ENCODE measurements at places on chromosomes 3 and 15.

- DNase-seq = peak; percentile 95
Measured at GRCh38 chr3:71050538-71051258, 532.8 kb downstream of the FOXP1 start.

- DNase-seq = peak; percentile 1
Measured at GRCh38 chr15:82751308-82751707, 41.6 kb upstream of the AP3B2 start.

DNA sequence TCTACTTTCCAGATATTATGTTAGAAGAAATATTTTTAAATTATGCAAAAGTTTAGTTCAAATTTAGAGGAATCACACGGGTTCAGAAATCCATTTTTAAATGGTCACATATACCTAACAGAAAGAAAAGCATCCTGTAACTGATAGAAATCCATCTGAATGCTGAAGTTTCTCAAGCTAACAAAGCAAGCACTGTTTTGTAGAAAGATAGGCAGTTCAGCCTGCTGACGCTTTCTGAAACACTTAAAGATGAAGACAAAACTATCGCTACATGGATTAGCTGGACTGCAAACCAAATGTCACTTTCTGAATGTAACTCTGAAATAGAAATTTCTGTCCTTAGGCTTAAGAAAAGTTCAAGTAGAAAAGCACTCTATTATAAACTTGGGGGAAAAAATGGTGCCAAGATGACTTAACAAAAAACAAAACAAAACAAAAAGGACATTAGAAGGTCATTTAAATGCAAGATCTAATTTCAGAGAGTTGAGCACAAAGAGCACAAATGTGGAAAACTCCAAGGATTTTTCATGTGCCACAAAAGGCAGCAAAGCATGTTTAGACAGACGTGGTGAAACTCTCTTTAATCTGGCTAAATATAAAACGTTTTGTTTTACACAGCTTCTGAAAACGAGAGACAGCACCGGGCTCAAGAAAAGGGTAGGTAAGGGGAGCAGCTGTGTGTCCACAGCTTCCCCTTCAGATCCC is 1.2 kb downstream of the PLOD2 start:
- DNase-seq = peak; percentile 58

GRCh38 chr3:183933160-183933559 is 48.5 kb upstream of the PARL start:
- DNase-seq = no peak

DNA sequence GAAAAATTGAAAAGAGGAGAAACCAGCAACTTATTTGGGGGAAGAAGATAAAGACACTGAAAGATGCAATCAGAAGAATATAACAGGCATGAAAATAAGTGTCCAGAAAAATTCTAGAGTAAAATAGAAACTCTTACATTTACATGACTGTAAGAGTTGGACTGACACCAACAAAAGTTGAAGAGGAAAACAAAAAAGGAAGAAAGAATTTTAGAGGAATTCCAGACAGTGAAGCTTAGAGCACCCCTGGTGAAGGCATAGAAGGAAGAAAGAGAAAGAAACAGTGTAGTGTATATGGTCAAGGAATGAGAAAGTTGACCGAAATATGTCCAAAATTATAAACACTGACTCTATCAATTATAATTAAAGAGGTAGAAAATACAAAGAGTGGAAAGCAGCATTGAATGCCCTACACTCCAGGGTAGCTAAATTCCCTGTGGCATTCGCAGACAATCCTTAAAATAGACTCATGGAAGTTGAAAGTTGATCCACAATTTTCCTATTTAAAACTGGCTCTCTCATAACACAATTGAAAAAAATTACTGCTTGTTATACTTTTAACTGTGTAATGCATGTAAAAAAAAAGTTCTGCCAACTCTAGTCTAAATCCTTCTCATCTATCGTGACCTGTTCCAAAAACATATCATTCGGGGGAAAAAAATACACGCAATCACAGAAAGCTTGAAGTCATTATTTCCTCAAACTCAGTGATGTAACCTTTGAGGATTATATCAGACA is 102.6 kb upstream of the ABI3BP start:
- no peak for DNase-seq

DNA sequence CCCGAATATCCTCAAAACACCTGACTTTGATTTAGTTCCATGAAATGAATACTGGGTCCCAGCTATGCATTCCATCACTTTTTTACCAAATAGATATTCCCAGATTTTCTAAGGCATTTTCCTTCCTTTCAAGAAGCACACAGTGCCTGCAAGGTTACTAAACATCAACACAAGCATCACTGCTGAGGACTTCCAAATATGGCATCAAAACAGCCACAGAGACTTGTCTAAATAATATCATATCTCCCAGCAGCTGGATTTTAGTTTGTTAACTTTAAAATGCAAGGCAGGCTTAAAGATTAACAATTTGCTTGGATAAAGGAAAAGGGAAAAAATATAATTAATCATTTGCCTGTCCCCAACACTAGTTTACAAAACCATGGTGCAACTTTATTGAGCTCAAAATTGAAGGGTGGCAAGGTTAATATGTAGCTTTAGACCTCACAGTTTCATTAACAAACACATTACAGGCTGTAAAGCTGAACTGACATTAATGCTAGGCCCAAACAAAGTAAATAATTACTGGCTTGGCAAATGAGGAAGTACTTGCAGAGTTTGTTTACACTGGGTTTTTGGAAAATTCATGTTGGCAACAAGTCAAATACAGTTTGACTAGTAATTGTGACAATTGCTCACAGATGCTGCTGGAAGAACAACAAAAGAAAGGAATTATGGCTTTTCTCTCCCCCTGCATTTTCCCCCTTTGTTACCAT is 401.7 kb upstream of the CDIN1 start:
- DNase-seq = peak; percentile 38

GRCh38 chr3:14472471-14473351 is 67.4 kb downstream of the GRIP2 start:
- DNase-seq = no peak

- DNase-seq = peak; percentile 22
Measured at GRCh38 chr3:152834776-152835600, at the start of gene P2RY1. Gene P2RY1 (plus strand): TSS chr3:152835131. CDS start chr3:152835783, 652 bp downstream.

GRCh38 chr3:105444725-105445124 is 78.0 kb downstream of the ALCAM start:
- no peak for DNase-seq

- DNase-seq = no peak
Measured at GRCh38 chr3:175200391-175201095, 341.4 kb downstream of the NAALADL2 start.

GRCh38 chr15:73784291-73784690 is 31.1 kb upstream of the INSYN1 start:
- DNase-seq = no peak

DNA sequence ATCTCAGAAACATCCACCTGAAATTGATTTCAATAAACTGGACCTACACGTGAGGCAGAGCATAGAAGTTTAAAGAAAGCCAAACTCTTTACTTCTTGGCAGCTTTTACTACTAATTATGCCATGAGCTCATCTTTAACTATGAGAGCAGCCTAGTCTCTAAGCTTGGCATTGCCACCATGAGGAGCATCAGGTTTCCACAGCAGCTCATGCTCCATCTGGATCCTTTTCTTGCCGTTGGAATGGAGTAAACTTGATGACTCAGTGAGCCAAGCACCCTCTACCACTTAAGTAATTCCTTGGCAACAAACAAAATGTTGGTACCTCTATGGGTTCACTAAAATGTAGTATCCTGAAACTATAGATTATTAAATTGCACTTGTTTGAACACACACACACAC is 583.2 kb downstream of the EPHA3 start:
- no peak for DNase-seq

DNA sequence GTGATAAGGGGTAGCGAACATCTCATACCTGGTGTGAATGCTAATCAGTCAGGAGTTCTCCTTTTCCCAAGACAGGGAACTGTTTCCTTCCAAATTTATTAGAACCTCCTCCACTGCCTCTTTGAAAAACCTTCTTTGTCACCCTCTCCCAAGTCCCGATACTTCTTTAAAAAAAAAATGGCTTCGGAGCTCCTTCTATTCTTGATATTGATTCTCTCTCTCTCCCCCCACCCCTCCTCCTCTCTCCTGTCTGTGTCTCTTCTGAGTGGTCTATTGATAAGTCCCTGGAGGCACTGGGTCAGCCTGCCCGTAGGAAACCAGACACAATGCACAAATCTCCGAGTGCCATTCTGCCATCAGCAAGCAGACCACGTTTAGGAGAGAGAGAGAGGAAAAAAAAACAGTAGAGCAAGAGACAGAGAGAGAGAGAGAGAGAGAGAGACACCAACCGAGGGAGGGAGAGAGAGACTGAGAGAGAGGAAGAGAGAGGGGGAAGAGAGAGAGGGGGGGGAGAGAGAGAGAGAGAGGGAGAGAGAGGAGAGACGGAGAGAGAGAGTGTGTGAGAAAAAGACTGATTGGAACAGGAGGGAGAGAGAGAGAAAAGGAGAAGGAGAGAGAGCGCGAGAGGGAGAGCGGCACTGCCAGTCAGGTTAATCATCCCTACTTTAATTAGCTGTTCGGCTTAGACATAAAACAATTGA is 160.9 kb downstream of the TIGIT start:
- peak; percentile 89 for DNase-seq

DNA sequence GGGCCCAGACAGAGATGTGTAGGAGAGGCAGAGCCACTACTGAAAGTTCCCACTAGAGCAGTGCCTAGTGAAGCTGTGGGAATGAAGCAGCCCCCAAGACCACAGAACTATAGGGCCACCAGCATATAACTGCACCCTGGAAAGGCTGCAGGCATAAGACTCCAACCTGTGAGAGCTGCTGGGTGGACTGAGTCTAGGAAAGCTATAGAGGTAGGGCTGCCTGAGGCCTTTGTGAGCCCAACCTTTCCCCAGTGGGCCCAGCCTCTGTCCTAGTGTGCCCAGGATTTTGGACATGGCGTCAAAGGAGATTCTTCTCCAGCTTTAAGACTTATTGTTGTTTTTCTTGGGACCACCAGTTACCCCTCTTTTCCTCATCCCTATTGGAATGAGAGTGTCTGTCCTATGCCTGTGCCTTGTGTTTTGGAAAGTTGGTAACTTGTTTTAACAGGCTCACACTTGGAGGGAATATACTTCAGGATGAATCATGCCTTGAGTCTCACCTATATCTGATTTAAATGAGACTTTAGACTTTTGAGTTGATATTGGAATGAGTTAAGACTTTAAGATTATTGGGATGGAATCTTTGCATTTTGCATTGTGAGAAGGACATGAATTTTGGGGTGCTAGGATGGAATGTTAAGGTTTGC is 28.1 kb downstream of the SLMAP start:
- no peak for DNase-seq

DNA sequence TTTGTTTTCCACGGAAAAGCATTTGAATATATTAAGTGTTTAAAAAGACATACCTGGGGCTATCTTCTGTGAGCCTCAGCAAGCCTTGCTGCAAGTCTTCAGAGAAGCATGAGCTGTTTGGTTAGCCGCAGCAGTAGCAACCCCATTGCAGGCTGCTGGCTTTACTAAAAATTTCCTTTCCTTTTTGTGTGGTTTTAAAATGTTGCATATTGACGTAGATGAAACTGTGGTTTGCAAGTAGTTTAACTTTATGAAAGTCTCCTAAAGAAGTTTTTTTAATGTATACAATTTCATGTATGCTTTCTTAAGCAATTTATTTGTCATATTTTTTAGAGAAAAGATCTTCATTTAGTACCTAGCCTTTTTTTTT is at the start of gene GPR171:
TSS of gene GPR171 (minus strand) at position 166 of the 370 bp plus-strand sequence. CDS start 3,830 bp downstream, outside the sequence.
- no peak for DNase-seq

- peak; percentile 73 for DNase-seq
Measured at GRCh38 chr3:135503760-135504686, 461.5 kb upstream of the PPP2R3A start.

- DNase-seq = no peak
Measured at GRCh38 chr3:67329358-67329757, 325.1 kb downstream of the SUCLG2 start.

GRCh38 chr3:30655187-30655812 is 48.9 kb downstream of the TGFBR2 start:
- no peak for DNase-seq

DNA sequence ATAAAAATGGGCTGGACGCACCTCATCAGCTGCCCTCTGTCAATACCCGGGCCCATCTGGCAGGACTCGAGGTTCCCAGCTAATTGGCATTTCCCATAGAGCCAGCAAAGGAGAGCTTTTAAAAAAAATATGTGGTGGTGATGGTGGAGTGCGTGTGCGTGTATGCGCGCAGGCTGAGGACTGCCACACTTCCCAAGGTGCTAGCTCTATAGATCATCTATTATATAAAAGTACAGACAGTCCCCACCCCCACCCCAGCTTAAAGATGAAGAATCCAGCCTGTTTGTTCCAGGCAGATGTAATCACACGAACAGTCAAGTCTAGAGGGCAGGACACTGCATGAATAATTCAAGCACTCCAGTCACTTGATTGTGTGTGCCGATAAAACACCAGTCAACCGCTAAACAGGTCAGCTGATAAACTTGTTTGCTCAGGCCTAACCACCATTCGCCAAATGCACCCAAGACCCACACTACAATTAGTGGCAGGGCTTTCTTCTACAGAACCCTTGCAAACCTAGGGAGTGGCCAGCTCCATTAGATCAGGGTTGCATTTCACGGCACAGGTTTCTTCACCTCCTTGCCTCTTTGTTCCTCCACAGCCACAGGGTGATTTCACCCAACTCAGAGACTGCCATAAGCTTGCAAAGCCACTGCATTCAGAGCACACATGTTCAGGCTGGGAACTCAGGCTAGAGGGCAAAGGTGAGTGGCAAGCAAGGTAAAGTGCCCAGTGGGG is 5.8 kb downstream of the TLE3 start:
- DNase-seq = no peak

GRCh38 chr3:66405701-66406091 is 95.1 kb downstream of the LRIG1 start:
- DNase-seq = peak; percentile 69

DNA sequence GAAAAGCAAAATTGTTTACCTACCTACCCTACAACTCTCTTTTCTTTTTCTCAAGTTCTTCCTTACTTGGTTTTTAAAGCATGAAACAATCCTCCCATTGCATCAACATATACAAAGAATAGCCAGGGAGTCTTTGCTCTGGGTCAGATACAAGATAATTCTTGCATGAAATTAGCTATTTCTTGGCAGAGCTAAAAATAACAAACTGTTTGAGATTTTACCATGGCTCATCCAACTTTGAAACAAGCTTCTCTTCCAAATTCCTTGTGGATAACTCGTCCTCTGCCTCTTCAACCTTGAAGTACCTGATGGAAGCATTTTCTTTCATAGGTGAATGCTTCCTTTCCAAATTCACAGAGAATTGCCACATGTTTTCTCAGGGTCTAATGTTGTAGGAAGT is 9.2 kb upstream of the CBLB start:
- no peak for DNase-seq

DNA sequence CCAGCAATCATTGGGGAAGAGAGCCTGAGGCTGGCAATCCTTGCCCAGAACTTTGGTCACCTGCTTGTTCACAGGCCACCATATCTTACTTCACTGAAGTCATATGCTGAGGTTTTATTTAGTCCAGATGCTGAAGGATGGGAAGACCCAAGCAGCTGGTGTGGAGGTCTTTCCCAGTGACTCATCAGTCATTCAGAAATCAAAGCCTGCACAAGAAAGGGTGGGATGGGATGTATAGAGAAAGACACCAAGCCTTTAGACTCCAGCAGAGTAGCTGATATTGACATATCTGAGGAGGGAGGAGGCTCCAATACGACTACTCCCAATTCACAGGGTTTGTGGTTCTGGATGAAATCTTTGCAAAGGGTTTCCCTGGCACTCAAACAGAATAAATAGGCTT is 13.0 kb upstream of the PHLDB2 start:
- no peak for DNase-seq

- no peak for DNase-seq
Measured at GRCh38 chr3:44981751-44982150, 5.7 kb downstream of the EXOSC7 start.

- DNase-seq = no peak
Measured at GRCh38 chr3:68997887-68998286, 15.6 kb downstream of the EOGT start.
